Stimulated activated CD4-positive, alpha-beta T cell treated with anti-CD3 and anti-CD28 coated beads, Interleukin-15, amount 100 ng/mL, for 48 hours (primary cell): ENCODE measurements at places on chromosomes 3 and 15.

DNA sequence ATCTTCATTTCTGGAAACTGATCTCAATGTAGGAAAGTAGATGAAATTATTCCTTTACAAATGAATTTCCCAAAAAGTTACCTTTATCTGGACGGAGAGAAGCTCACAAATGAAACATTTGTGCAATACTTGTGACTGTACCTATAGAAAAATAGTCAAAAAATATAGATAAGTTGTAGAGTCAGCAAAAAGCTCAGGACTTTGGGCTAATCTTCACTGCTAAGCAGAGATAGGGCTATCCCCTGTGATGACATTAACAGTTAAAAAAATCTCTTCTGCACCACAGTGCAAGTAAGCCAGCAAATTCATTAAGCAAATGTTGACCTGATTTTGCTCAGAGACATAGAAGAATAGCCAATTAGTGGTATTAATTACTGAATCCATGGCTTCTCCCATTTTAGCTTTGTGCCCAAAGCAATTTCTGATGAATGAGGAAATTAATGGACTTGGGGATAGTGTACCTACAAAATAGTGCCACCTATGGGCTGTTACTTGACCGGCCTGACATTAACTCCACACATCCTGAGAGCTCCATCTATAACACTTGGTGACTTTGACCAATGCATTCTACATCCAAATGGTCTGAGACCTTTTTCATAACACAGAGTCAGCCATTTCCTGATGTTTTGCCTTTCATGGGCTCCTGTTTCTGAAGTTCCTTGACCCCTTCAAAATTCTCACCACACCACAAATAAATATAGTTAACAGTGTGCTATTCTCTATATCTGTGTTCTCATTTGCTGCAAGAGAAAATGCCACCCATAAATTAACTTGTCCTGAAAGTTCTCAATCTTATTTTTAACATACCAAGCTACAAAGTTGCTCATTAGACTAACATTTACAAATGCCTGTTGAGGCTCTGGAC lies 105.0 kb downstream of the SSR3 start:
- no peak for DNase-seq

GRCh38 chr15:42062284-42062806 lies 32.0 kb downstream of the PLA2G4D start:
- DNase-seq = no peak

DNA sequence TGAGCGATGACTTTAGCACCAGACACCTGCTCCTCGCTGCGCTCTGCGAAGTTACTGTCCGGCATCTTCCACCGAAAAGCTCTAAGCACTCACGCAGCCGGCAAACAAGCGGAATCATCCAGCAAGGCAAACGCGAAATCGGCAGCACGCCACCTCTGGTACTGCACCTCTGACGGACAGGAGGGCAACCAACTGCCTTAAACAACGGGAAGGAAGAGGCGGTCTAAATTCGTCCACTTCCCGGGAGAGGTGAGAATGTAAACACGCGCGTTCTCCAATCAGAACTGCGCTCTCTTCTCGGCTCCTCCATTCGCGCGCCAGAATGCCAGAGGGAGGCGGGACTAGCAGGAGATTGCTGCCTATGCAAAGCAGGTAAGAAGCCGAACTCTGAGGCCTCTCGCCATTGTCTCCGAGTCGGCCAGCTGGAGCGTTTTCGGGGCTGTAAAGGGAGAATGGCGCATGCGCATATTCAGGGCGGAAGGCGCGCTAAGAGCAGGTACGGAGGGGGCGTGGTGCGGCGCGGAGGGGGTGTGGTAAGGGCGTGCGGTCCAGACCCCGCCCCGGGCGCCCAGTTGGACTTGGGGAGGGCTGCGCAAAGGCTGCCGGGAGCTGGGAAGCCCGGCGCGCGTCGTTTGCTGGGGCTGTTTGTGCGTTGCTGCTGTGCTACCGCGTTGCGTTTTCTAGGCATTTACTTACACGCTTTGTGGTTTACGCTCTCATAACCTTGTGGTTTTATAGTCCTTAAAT lies at the start of the genes BTD and HACL1:
Gene BTD, plus strand, starts transcription at position 347 of the 747 bp plus-strand sequence. CDS start 33,695 bp downstream, outside the sequence.
Gene HACL1, minus strand, starts transcription at position 171 of the 747 bp plus-strand sequence. Its CDS starts 106 bp downstream, at position 65.
- peak; percentile 97 for DNase-seq

GRCh38 chr15:52008359-52008697 lies 10.7 kb upstream of the MAPK6 start:
- no peak for DNase-seq

GRCh38 chr15:70488002-70488605 lies 275.3 kb downstream of the UACA start:
- DNase-seq = no peak

- peak; percentile 57 for DNase-seq
Measured at GRCh38 chr15:99925661-99926461, 192.6 kb upstream of the LYSMD4 start.

DNA sequence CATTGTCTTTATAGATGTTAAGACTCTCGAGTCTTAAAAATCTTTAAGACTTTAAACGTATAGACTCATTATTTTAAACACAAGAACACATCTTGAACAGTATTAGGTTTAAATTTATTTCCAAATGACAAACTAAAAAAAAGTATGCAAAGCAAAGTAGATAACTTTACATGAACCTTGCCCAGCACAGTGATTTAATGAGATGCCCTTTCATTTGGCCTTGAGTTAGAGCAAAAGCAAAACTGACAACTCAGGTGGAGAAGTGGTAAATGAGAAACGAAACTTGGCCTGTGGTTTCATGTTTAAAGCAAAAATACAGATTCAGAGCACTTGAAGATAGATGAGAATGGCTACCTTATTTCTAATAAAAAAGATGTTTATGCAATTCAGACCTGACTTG lies 8.6 kb downstream of the GPR15 start:
- no peak for DNase-seq

DNA sequence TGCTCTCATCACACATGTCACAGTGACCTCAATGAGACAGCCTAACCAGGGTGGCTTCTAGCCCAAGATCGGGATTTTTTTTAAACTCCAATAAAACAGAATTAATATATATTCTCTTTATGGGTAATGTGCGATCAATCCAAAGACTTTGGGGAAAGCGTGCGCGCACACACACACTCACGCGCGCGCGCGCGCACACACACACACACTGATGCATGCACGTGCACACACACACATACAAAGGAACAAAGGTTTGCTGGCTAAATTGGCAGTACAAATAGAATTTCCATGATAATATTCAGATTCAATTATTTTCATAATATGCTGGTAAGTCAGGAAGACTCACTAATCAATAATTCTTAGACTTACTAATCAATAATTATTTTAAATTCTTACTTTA lies 19.3 kb downstream of the IL17RD start:
- DNase-seq = no peak

GRCh38 chr15:48721061-48721810 lies 75.7 kb upstream of the FBN1 start:
- no peak for DNase-seq

DNA sequence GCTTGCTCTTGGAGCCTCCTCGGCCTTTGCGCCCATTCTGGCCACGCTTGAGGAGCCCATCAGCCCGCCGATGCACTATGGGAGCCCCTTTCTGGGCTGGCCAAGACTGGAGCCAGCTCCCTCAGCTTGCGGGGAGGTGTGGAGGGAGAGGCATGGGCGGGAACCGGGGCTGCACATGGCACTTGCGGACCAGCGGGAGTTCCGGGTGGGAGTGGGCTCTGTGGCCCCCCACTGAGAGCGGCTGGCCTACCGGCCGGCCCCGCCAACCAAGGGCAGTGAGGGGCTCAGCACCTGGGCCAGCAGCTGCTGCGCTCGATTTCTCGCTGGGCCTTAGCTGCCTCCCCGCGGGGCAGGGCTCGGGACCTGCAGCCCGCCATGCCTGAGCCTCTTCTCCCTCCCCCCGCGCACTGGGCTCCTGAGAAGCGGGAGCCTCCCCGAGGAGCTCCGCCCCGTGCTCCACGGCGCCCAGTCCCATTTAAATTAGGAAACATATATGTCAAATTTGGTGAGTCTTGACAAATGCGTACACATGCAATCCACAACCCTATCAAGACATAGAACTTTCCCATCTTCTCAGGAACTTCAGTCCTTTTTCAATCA lies 97.6 kb upstream of the CNTN3 start:
- no peak for DNase-seq

- DNase-seq = no peak
Measured at GRCh38 chr3:128486205-128486628, 6.8 kb downstream of the GATA2 start.

DNA sequence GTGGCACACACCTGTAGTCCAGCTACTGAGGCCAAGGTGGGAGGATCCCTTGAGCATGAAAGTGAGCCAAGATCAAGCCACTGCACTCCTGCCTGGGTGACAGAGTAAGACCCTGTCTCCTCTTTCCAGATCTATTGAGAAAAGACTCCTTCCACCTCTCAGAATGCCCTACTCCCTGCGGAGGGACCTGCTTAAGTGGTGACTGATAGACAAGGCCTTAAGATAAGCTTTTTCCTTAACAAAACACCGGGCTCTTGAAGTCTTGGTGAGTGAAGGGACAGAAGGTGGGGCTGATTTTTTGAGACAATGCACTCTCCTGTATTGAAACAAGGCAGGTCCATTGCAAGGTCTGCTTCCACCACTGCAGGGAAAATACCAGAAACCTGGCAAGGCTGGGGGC lies 338.4 kb upstream of the FRG2C start:
- DNase-seq = no peak

DNA sequence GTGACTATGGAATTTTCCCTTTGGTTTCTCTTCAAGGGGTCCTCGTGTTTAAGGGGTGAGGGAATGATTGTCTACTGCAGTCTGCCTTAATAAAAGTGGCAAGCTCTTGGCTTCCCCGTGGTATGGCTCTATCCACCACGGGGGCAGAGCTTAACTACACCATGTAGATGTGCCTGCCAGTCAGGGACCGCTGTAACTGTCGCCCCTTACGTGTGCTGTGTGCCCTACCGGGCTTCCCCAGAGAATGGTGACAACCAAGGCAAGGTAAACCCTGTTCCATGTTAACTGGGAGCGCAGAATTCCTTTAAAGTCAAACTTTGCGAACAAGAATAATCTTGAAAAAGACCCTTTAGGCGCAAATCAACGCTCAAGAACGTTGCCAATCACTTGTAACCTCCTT lies 966 bp upstream of the C3orf80 start:
- no peak for DNase-seq

- no peak for DNase-seq
Measured at GRCh38 chr15:92636908-92637481, 18.6 kb downstream of the FAM174B start.

GRCh38 chr15:92167451-92167850 lies 226.2 kb upstream of the ST8SIA2 start:
- no peak for DNase-seq

DNA sequence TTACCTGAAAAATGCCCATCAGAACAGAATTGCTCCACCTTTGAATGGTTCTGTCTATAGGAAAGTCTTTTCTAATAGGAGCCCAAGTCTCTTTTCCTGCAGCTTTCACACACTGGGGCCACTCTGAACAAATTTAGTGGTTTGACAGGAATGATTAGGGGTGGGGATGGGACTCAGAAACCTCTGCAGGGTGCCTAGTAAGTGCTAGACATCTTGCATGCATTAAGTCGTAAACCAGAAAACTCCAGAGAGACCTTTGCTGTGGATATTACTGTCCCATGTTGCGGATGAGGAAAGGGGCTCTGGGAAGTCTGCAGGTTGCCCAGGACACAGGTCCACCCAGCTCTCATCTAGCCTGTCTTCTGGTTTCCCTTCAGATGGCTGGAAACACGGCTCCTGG lies 189.7 kb downstream of the OPA1 start:
- DNase-seq = no peak

- DNase-seq = peak; percentile 64
Measured at GRCh38 chr3:33063651-33064051, 33.3 kb downstream of the GLB1 start.

- DNase-seq = no peak
Measured at GRCh38 chr3:115330430-115330829, 183.3 kb upstream of the ZBTB20 start.

DNA sequence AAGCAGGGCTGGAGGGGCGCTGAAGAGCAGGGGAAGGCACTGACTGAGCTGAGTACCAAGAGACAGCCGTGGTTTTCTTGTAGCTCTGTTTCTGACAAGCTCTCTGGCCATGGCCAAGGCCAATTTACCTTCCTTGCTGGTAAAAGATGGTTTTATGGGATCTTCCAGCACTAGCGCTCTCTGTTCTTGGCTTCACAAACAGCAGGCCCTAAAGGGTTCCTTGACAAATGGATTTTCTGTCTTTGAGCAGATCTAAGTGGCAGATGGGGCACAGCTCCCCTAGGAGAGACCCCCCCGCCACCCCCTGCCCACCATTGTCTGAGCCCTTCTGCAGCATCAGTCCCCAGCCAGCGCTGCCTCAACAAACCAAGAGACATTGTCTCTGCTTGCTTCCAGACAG lies 66.6 kb downstream of the GAP43 start:
- no peak for DNase-seq

- no peak for DNase-seq
Measured at GRCh38 chr15:92277776-92278175, 115.9 kb upstream of the ST8SIA2 start.

DNA sequence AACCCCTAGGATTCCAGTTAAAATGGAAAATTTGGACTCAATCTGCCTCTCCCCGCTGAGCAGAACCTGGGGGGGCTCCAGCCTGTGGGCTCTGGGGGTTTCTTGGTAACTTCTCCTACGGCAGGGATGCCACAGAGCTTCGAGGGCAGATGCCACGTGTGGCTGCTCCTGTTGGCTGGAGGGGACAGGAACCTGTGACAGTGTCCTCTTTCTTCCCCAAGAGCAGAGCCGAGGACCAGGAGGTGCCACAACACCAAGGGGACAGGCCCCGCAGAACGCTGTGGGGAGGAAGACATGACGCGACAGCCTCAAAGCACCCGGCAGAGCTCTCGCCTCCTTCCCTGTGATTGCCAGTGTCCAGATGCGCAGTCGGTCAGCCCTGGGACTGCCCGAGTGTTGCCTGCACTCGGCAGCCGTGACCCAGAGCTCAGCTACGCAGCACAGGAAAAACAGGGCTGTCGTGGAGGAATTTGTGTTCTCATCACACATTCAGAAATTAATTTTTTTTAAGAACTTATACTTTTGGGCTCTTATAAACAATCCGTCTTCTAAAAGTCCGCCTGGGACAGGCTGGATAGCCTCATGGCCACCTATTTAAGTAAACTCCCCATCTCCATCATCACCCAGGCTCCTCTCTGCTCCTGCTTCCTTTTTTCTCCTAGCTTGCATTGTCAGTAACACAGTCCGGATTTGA lies 131.9 kb upstream of the MEF2A start:
- no peak for DNase-seq

- no peak for DNase-seq
Measured at GRCh38 chr15:51200792-51201191, 106.1 kb upstream of the TNFAIP8L3 start.
